Eye (tissue), 1 donor: ENCODE measurements at places on chromosomes 4 and X.

DNA sequence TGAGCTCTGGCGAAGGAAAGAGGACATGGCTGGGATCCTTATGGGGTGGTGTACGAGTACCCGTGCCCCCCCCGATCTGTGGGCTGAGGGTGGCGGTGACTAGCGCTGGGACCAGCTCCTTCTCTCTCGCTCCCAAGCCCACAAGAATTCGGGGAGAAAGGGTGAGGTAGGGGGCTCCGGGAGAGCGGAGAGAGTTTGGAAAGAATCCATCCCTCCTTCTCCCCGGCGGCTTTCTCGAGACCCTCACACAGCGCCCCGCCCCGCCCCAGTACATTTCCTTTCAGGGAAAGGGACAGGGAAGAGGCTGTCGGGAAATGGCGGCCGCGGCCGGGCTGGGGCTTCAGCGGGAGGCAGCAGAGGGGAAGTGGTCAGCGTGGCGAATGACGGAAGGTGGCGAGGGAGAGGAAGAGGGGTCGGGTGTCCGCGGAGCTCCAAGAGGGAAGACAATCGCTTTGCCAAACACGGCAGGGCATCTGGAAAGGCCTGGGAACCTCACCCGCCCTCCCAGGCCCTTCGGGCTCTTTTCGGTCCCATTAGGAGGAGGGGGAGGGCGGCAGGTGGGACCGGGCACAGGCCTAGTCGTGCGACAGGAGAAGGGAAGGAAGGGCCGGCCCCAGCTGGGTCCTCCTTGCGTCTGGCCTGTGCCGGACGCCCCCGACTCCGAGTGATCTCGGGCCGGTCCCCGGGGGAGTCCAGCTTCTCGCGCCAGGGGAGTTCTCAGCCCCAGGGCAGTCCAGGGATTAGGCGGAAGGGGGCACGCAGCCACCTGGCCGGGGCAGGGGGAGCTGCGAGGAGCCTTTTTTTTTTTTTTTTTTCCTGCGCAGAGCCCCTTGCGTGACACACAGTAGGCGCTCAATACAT is 10.2 kb downstream of the HNRNPH2 start:
- peak; percentile 85 for DNase-seq

- DNase-seq = no peak
Measured at GRCh38 chr4:104735174-104735573, 240.5 kb upstream of the CXXC4 start.

- no peak for DNase-seq
Measured at GRCh38 chr4:78781139-78781538, 5.0 kb downstream of the BMP2K start.

- peak; percentile 75 for DNase-seq
Measured at GRCh38 chr4:139783741-139784484, 118.3 kb downstream of the MGST2 start.

- DNase-seq = peak; percentile 20
Measured at GRCh38 chr4:126038502-126039144, 723.9 kb downstream of the FAT4 start.

DNA sequence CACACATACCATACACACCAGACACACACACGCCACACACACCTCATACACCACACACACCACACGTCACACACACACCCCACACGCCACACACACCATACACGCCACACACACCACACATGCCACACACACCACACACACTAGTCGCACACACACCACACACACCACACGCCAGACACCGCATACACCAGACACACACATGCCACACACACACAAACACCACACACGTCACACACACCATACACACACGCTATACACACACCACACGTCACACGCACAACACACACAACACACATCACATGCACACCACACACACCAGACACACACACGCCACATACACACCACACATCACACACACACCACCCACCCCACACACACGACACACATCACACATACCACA is 32.0 kb downstream of the FAM53A start:
- DNase-seq = no peak

- DNase-seq = no peak
Measured at GRCh38 chr4:38872620-38873019, 5.0 kb downstream of the FAM114A1 start.

GRCh38 chrX:11792461-11793421 is 34.7 kb downstream of the MSL3 start:
- DNase-seq = no peak

DNA sequence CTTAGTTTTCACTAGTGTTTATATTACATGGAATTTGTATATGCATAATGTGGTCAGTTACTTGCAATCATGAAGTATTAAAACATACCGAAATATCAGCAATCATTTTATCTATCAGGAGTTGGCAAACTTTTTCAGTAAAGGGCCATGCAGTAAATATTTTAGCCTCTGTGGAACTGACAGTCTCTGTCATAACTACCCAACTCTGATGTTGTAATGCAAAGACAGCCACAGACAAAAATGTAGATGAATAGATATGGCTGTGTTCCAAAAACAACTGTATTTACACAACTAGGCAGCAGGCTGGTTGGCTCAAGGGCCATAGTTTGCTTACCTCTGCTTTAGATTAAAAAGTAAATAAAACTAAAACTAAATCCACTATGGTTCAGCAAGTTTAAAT is 200.2 kb downstream of the HS3ST1 start:
- DNase-seq = peak; percentile 11

DNA sequence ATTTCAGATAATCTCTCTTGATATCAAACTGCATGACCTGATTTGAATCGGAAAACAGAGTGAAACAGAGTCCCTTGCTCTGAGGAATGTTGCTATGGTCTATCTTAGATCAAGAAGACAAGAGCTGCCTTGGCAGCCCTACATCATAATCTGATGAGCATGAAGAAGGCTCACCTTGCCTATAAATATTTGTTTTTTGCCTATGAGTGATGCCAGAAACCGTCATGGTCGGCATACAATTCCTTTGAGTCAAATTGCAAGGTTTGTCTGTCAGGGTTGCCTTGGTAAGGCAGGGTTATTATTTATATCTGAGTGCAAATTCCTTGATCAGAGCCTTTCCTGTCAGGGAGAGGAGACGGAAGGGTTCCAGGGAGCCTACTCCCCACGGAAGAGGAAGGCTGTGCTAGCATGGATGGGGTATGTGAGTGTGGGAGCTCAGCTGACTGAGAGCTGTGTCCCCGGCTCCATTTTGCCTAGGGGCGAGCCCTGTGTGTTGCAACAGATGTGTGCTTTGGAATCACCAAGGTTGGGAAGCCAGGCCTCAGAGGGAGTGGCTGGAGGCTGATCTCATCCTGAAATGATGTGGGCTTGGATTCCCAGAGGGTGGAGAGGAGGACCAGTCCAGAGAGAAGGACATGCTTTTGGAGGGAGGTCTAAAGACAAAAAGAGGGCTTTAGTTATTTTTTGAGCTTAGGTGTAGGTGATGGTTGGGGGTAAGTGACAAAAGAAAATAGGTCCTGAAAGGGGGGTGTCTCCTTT is 43.6 kb downstream of the RTL9 start:
- DNase-seq = no peak

GRCh38 chr4:151935411-151935810 is 174.6 kb upstream of the GATB start:
- DNase-seq = no peak

DNA sequence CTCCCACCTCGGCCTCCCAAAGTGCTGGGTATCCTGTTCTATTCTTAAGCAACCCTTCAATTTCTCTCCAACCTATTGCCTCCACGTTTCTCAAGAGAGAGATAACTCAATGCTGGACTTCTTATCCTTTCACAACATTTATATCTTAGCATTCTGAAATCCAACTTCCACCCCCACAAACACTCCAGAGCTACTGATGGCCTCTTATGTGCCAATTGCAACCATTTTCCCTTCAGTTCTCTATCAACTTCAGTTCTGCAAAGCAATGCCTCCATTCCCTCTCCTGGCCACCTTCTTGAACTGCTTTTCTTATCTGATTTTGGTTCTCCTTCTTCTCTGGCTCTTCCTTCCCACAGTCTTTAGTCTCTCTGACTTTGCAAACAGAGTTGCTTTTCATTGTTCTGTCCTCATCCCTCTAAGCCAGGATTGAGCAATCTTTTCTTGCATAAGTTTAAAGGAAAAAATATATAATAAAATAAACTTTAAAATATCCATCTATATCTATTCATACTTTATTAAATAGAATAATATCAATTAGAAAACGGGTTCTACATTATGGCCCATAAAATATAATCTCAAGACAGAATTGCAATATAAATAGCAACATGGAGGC is 3.6 kb upstream of the STBD1 start:
- no peak for DNase-seq

DNA sequence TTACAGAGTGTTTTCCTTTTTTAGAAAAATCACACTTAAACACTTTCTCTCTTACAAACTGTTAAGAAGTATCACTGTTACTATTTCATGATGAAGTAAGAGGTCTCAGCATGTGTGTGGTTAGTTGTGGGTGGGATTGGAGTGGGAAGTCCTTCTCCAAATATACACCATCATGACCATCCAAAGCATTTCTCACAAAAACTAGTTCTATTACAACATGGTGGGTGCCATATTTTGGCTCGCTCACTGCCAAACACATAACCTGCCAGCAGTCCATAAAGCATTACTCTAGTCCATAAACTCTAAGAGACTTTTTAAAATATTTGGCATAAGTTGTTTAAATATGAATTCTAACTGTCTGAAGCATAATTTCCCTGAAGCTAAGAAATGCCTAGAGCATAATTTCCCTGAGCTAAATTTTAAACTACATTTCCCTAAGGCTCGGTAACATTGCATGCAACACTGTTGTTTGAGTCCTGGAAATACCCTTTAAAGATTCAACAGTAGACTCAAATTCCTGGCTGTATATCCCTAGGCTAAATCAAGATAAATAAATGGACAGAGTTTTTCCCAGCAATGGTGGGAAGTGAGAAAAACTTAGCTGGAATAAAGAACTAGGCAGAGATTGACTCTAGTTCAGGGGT is 415.0 kb upstream of the INTU start:
- no peak for DNase-seq

- DNase-seq = no peak
Measured at GRCh38 chr4:141921293-141921692, 284.9 kb downstream of the IL15 start.

DNA sequence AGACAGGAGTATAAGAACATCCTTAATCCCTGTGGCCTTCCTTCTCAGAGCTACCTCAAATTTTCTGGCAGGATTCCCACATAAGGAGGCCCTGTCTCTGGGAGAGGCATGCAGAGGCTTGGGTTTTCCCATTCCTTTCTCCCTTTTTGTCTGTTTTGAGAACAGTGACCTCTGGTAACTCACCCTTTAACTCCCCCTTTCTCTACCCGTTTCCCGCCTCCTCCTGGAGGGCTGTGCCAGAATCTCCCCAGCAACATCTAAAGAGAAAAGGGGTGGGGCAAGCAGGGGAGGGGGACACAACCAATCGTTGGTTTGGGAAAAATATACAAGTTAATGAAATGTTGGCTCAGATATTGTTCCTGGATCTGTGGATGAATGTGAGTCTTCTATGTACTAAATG is 303.7 kb upstream of the IRS4 start:
- no peak for DNase-seq

DNA sequence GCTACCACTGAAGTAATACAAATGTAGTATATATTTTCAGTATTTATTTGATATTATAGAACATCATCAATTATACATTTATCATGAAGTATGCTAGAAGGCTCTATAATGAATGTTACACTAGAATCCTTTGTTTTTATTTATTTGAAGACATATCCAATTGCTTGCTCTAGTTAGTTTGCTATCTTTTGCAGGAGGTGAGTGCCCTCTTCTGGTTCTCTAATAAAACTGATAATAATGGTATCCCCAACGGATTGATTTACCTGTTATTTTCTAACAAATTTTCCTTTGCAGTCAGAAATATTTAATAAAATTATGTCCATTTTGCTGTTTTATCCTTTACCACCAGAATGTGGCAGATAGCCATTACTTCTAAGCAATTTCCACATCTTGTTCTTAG is 274.3 kb upstream of the TACR3 start:
- peak; percentile 11 for DNase-seq

DNA sequence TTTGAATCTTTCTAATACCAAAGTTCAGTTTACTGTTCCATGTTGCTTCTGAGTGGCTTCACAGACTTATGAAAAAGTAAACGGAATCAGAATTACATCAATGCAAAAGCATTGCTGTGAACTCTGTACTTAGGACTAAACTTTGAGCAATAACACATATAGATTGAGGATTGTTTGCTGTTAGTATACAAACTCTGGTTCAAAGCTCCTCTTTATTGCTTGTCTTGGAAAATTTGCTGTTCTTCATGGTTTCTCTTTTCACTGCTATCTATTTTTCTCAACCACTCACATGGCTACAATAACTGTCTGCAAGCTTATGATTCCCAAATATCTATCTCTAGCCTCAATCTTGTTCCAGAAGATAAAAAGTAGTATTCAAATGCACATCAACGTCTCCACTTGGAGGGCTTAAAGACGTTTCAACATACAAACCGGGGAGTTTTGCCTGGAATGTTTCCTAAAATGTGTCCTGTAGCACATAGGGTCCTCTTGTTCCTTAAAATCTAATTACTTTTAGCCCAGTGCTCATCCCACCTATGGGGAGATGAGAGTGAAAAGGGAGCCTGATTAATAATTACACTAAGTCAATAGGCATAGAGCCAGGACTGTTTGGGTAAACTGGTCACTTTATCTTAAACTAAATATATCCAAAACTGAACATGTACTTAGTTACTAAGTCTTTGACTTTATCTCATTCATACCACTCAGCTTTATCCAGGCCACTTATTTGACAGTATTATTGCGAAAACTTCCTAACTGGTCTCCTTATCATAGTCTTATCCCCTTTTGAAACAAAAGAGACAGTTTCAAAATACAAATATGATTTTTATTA is 3.6 kb upstream of the AFP start:
- no peak for DNase-seq

- no peak for DNase-seq
Measured at GRCh38 chr4:40962551-40963180, 212.9 kb downstream of the NSUN7 start.

DNA sequence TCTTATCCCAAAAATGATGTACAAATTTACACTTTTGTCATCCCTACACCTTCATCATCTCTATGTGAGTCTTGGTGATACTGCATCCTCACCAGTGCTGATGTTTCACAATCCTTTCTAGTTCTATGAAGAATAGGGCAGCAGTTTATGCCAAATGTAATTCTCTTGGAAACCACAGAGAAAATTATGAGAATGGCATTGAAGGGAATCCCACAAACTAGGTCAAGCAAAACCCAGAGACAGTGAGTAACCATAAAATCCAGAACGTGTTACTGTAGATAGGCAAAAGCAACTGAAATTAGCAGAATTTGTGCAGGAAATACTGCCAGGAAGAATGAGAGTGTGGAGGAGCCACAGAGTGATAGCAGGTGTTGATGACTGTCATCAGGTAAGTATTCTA is 24.5 kb downstream of the IL15 start:
- DNase-seq = no peak

- DNase-seq = peak; percentile 22
Measured at GRCh38 chr4:15893962-15894361, 44.6 kb downstream of the FGFBP1 start.

DNA sequence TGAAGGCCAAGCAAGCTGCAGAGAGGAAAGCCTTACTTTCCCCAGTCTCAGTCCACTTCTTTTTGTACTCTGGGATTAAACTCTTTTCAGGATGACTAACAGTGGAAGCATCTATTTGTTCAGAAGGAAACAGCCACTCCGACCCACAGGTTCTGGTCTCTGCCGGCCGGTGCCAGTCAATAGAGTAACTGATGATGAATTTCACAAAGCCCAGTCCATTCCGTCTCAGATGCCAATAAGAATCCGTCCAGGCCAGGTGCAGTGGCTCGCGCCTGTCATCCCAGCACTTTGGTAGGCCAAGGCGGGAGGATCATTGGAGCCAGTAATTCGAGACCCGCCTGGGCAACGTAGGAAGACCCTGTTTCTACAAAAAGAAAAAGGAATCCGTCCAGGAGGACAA is 58.5 kb upstream of the HELT start:
- DNase-seq = no peak
